Right renal cortex interstitium (tissue), 3 donors: ENCODE measurements at places on chromosomes 11 and 22.

DNA sequence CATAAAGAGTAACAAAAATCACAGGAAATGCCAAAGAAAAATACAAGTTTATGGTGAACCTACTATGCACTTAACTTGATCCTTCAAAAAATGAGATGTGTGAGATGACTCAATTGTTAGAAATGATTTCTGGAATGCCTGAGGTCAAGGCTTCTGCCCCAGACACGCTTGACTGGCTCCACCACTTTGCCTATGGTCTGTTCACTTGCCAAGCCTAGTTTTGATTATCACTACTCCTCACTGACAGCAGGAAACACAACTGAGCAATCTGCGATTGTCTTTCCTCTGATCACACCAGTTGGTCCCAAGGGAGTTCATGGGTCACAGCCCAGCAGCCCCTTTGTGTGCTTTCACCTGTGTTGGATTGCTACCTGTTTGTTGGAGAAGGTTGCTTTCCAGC lies 20.6 kb upstream of the PRDM10 start:
- DNase-seq, result no peak

DNA sequence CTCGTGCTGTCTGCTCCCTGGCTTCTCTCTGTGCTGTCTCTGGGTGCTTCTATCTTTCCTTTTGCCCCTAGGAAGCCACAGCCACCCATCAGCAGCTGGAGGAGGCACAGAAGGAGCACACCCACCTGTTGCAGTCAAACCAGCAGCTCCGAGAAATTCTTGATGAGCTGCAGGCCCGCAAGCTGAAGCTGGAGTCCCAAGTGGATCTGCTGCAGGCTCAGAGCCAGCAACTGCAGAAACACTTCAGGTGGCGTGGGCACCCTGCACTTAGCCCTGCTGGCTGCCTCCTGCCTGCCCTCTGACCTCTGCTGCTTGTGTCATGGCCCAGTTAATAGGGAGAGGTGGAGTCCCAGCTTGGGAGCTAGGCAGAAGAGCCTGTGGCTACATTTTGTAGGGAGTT lies 67.8 kb downstream of the CEP164 start:
- DNase-seq, result no peak

- no peak for DNase-seq
Measured at GRCh38 chr22:46092670-46093410, 57.5 kb upstream of the PPARA start.

GRCh38 chr11:76794371-76795289 lies 11.5 kb downstream of the TSKU start:
- DNase-seq, result no peak

- no peak for DNase-seq
Measured at GRCh38 chr11:46114961-46115360, 6.3 kb downstream of the PHF21A start.

DNA sequence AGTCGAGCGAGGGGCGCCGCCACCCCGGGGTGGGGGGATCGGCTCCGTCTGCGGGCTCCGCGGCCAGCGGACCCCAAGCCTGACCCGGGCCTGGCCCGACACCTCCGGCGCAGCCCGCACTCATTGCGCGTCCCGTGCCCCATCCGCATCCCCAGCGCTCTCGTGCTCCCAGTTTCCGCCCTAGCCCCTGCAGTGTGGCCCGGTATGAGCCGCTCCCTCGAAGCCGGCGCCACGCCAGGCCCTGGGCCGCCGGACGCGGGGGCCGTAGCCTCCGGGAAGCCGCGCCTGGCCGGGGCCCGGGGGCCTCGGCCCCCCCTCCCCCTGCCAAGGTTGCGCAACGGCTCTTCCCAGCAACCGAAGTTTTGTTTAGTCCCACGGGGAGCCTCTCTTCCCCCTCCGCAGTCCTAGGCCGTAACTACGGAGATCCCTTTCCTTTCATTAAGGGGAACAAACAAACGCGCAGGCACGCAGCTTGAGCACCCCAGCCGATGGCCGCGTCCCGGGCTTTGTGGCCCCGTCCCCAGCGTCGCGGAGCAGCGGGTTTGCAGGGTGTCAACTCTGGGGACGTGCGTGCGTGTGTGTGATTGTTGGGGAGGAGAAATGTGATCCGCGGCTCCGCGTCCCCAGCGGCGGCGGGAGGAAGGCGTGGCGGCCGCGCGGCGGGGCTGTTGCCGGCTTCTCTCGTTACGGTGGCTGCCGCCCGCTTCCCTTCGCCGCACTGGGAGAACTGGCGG lies 883 bp downstream of the HIPK3 start:
- DNase-seq, result peak; percentile 70

GRCh38 chr22:40028098-40028425 lies 33.3 kb downstream of the FAM83F start:
- DNase-seq, result no peak

GRCh38 chr11:112778091-112778876 lies 182.9 kb upstream of the NCAM1 start:
- DNase-seq, result no peak
